Caudate nucleus (tissue), 63 donors: ENCODE measurements at places on chromosomes 13 and 19.

DNA sequence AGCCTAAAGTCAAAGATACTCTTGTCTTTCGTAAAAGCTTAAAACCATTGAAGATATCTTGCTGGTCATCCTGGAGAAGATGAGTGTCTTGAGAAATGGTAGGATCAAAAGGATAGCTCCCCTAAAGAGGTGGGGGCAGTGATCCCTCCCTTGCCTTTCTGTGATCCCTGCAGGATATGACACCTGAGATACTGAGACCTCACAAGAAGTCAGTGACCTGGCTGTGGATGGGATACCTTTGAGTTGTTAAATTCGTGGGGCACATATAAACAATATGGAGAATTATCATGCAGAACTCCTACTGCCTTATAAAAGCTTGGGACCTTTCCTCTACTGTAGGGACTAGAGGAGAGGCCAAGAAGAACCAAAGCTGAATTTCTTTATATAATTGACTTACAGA is 21.4 kb downstream of the STOML3 start:
- no peak for DNase-seq

- peak; percentile 79 for DNase-seq
Observed at GRCh38 chr19:4877753-4878490, 10.5 kb upstream of the PLIN3 start.

- DNase-seq = no peak
Observed at GRCh38 chr19:49956115-49956495, 4.9 kb downstream of the SIGLEC11 start.

DNA sequence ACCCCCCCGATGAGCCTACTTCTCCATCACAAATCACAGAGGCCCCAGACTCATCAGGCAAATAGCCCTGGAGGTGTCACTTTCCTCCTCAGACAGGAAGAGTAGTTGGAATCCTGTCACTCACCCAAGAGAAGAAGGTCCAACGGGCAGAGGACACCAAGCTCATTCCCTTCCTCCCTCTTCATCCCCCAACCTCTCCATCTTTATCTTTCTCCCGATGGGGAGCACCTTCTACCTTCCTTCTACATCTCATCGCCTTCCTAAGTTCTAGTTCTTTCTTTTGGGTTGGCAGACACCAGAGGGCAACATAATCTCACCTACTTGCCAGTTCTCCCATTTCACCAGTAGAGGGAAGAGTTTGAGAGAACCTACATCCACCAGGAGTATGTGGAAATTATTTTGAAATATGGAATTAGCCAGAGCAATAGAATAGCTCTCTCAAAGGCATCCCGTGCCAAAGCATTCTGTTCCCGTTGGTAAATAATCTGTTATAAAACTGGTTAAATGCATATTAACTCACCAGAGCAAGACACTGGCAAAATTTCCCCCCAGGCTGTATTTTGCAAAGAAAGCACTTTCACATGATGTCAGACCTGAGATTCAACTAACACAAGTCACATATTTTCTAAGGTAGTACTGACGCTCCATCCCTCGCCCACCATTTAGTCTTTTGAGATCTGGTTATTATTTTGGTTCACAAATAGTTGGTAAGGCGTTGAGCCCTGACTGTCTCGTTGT is 55.0 kb downstream of the ZIC5 start:
- DNase-seq = no peak

GRCh38 chr19:13691569-13692435 is 72.5 kb upstream of the MRI1 start:
- DNase-seq = peak; percentile 55

DNA sequence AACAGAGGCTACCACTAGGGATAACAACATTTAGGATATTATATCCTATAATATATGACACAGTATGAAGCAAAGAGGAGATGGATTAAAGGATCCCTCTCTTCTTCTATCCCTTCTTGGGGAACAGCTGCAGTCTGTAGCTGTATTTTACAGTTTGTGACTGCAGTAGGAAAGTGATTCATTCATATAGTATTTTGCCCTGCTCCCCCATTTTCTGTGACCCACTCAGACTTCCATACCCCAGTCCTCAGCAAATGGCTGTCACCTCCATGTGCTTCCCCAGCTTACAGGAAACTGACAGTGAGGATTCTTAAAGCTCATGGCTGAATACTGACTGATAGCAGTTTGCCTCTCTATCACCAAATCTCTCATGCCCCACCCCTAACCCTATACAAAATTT is 27.5 kb downstream of the MICU2 start:
- no peak for DNase-seq

DNA sequence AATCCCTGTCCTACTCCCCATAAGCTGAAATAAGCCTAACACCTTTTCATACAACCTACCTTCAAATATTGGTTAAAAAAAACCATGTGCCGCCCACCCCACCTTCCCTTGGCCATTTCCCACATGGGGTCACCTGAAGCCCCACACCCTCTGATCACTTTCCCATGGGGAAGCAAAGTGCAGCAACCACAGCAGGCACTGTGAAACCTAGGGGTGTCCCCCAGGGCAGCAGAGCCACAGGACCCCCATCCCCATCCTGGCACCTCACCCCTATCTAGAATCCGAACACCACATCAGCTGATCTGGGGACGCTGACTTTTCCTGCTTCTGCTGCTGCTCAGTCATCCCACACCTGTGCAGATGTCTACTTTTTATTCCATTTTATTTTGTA is 19.9 kb downstream of the CEACAM21 start:
- DNase-seq = no peak

DNA sequence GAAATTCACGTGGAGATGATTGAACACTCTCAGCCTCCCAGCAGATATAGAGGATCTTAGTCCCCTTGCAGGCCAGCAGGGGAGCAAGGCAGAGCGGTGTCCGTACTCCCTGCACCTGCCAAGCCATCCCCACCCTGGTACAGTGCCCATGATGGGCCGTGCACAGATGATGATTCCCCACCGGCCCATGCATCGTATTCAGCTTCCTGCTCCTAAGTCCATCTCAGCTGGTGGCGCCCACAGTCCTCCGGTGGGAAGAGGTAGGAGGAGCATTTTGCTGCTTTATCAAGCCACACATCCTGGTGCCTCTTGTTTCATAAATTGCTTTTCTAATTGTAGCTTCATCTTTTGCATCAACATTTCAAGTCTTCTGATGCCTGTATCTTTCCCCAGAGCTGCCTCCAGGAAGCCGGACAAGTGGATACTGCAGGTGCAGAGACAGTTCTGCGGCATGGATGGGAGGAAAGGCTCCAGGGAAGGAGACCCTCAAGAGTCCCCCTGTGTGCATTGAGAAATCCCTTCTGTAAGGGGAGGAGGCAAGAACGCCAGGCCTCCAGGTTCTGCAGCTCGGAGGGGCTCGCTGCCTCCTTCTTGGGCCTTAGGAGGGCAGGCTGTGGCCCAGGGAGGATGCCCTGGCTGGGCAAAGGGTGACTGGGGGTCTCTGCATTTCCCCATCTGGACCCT is 55.3 kb downstream of the F2RL3 start:
- no peak for DNase-seq
